NAMALWA (cell line): ENCODE measurements at places on chromosomes 7 and 10.

- no peak for DNase-seq
Measured at GRCh38 chr10:101145750-101146391, 14.8 kb downstream of the TLX1 start.

- peak; percentile 41 for DNase-seq
Measured at GRCh38 chr7:140079121-140079536, 16.4 kb upstream of the PARP12 start.

- no peak for DNase-seq
Measured at GRCh38 chr10:86160890-86161585, 205.6 kb downstream of the GRID1 start.

DNA sequence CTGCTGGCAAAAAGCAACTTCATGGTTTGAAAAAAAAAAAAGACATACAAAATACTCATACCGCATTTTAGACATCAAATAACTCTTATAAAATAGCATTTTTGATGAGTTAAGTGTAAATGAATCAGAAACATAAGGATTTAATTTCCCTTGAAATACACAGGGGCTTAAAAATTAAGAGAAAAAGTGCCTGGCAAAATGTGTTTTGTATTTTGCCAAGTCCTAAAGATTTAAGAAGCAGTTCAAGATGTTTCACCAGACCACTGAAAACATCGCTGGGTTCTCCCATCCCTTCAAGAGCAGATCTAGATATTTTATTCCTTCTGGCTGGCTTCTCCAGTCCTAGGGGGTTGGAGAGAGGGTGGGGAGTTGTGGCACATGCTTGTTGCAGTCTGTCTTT is 396.4 kb downstream of the INHBA start:
- no peak for DNase-seq

DNA sequence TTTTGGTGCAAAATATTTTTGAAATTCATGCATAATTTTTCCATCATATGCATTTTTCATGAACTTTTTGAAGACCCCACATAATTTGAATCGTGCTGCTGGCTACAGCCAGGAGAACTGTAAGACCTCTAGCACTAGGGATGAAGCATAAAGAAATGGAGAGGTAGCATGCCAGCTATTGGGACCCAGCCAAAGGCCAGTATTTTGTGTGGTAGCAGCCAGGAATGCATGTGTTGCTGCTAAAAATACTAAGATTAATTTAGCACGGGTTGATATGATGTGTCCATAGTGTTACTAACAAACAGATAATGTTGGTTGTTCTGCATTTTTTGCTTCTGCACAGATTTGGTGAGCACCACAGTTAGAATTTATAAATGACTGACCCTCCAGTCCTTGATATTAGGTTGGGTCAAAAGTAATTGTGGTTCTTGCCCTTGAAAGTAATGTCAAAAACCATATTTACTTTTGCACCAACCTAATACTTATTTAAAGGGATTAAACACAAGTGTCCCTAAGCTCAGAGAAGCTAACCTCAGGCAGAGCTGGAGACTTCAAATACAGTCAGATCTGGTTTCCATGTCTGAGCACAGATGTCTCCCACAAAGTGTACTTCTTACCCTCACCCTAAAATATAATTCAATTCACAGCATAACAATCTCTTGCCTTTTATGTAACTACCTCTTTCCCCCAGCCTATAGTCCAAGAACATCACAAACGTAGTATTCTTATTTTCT is 54.1 kb upstream of the NPSR1 start:
- no peak for DNase-seq

DNA sequence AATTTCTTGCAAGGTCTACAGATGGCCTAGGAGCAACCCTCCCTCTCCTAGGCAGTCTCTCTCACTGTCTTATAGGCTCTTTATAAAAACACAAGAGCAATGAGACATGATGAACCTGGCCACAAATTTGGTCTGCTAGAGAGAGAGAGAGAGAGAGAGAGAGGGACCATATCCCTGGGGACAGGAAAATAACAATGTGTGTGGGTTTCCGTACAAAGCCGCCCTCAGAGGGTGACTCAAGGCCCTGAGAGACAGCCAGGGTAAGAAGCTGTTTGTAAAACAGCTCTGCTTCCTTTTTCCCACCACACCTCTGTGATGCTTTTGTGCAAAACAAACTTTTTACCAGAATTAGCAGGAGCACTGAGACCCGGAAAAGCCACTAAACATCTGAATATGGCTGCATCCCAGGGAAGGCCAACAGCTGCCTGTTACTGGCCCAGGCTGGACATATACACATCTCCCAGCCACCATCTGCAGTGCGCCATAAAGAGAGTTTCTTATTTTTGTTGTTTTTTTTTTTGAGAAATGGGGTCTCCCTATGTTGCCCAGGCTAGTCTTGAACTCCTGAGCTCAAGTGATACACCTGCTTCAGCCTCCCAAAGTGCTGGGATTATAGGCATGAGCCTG is 18.4 kb downstream of the GIMAP5 start:
- DNase-seq = no peak

DNA sequence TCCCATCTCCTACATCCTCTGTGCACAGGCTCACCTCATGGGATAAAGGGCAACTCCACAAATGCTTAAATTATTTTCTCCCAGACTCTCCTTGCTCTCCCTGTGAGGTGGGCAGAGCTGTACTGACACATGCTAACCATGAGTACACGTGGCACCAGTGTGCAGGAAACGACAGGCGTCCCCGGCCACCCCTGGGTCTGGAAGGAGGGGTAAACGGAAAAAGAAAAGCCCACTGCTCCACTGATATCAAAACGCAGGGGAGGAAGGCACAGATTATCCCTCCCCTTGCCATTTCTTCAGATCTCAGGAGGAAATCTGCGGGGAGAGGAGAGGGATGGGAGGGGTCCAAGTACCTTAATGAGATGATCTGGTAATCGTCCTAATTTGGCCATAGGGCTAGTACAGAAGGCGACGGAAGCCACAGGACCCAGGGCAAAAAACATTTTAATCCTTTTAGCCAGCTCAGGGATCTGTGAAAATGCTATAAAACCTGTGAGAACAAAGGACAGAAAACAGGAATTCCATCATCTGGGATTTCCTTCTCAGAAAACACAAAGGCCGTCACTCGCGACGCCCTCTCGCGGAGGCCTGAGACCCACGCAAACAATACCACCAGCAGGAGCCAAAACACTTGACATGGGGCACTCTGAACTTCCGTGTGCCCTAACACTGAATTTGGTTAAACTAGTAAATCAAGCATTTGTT is 17.8 kb upstream of the CH25H start:
- DNase-seq = no peak

- no peak for DNase-seq
Measured at GRCh38 chr10:77717336-77717735, 79.7 kb upstream of the KCNMA1 start.

DNA sequence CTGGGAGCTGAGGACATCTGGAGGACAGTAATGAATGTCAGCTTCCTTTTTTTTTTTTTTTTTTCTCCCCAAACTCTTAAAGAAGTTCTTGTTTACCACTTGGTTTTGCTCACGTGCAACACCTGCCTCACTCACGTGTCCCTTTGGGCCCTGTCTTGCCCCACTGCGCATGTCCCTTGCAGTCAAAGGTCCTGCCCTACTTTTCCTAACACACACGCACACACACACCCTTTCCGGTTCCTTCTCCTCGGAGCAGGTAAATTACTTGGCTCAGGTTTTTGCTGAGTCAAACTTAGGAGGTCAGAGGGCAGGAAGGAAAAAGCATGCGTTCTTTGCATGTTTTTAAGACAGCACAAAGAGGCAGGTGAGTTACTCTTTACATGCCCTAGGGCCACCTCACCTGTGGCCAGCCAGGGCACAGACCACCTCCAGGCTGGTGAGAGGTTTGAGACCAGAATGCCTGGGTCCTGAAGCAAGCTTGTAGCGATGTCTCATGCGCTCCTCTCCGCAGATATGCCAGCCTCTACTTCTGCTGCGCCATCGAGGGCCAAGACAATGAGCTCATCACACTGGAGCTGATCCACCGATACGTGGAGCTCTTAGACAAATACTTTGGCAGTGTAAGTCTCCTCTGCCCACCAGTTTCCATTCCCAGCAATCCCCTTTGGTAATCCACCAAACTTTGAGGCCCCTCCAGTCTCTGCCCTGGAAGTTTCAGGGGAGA is 2.8 kb downstream of the AP1S1 start:
- DNase-seq = peak; percentile 73

GRCh38 chr10:52923520-52923919 is 150.9 kb upstream of the MBL2 start:
- no peak for DNase-seq

DNA sequence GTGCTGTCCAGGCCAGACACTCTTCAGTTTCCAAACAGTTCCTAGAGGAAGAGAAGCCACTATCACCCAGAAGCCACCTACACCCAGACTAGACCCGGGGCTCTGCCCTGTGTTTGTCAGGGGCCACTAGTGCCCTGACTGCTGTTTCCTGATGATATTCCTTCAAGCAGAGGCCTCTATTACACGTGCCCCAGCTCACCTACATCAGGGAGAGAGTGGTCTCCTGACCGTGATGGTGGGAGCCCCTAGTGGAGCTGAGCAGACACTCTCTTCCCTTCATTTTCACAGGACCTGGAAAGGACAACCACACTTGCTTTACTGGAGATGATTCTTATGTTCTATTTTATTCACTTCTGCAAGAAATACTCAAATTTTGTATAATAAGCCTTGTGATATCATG is 9.2 kb downstream of the ZNF394 start:
- no peak for DNase-seq

DNA sequence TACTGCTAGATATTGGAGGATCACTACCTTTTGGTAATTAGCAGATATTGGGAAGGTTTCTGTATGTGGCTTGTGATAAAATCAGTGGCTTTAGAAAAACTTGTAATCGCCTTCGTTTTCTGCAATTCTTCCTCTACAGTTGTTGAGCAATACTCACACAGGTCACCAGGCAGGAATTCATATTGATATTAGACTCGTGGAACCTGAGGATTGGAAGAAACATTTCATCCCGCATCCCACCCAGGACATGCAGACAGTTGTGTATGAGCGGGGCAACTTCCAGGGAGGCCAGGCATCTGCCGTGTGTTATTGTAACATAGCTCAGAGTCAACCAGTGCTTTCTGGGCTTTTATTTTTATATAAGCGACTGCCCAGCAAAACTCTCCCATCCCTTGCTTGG is 821.3 kb downstream of the LRMDA start:
- no peak for DNase-seq

DNA sequence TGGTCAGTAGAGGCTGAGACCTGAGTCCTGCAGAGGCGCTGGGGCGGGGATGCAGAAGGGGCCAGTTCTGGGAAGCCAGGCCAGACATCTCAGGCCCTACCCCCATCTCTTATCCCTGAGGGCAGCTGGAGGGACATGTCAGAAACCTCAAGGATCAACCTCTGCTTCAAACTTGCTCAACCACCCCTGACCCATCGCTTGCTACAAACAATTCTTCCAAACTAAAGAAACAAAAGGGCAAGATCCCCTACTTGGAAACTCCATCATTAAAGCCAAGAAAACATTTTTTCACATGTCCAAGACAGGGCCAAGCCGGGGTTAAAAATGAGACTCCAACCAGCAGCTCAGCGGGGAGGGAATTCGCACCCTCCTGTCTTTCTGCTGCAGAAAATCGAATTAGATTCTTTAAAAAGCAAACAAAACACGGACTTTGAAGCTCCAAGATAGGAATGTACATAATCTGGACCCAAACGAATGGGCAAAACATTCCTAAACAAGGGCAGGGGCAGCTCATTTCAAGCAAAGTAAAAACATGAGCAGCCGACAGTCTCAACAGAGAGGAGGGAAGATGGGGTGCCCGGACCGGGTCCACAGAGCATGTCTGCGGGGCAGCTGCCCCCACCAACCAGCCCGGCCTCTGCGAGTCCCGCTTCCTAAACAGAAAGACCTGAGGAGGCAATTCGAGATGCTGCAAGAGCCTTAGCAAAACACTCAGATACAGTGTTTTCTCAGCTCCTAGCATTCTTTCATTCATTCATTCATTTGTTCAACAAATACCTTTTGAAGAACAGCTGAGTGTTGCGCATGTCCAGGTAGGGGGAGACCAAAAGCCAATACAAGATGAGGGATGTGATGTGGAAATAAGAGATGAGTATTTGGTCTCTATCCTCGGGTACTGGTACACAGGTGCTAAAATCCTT is 44.8 kb downstream of the CHST15 start:
- DNase-seq = no peak

DNA sequence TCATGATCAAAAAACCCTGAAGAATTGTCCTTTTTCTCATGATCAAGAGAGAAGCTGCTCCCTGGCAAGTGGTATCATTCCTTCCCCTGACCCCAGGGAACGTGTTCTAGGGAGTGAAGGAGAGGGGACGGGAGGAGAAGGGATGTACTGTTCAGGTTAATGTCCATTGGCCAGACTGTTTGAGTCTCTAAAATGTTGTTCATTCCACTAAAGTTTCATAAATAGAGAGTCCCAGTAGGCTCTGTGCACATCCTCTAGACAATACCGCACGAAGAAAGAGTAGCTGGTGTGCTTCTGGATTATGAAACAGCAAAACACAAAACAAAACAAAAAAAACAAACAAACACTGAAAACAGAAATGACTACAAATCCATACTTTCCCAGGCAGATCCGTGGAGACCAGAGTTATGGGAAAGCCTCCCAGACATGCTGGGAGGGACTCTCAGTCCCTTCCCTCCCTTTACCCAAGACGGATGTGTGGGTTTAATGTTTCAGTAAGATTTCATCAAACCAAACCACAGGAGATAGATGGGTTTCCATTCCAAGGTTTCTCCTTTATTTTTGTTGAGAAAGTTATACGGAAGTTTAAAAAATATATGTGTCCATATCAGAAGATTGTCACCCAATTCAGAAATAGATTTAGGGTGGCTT is 66.5 kb upstream of the TNS3 start:
- no peak for DNase-seq

GRCh38 chr10:113754768-113755167 is 3.3 kb downstream of the PLEKHS1 start:
- no peak for DNase-seq

- DNase-seq = no peak
Measured at GRCh38 chr10:127197154-127197432, 702 bp upstream of the INSYN2A start.

GRCh38 chr10:94294168-94294567 is 68.6 kb downstream of the NOC3L start:
- no peak for DNase-seq
